ENCODE measurements at places on chromosomes 1 and 21.

DNA sequence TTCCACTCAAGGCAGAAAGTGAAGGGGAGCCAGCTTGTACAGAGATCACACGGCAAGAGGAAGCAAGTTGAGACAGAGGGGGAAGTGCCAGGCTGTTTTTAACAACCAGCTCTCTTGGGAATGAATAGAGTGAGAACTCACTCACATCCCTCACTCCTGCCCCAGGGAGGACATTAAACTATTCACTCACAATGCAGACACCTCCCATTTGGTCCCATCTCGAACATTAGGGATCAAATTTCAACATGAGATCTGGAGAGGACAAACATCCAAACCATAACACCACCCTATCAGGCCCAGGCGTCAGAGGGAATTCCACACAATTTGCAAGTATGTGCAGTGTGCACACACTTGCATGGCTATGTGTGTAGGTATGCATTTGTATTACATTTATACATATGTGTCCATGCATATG, 62.7 kb downstream of the DMAP1 start:
- DNase-seq, result no peak

- DNase-seq, result peak; percentile 70
Observed at GRCh38 chr1:201468844-201469644, at the start of gene PHLDA3. PHLDA3 (minus strand) TSS chr1:201469188; CDS start chr1:201468786, 402 bp downstream.

DNA sequence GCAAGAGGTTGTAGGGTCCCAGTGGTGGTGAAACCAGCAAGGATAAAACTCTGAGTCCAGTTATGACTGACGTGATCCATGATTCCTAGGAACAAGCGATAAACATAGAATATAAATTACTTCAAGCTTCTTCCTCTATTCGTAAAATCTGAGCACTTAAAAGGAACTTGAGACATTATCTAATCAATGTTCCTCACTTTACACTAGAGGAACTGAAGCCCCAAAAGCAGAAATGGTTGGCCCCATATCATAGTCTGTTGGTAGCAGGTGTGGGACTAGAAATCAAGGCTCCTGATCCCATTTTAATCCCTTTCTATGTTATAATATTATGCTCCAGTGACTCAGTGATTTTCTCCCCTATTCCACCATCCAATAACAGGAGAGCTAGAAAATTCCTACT, 21.9 kb upstream of the MNDA start:
- no peak for DNase-seq

GRCh38 chr1:248824301-248824700, 1.4 kb downstream of the SH3BP5L start:
- DNase-seq, result no peak

DNA sequence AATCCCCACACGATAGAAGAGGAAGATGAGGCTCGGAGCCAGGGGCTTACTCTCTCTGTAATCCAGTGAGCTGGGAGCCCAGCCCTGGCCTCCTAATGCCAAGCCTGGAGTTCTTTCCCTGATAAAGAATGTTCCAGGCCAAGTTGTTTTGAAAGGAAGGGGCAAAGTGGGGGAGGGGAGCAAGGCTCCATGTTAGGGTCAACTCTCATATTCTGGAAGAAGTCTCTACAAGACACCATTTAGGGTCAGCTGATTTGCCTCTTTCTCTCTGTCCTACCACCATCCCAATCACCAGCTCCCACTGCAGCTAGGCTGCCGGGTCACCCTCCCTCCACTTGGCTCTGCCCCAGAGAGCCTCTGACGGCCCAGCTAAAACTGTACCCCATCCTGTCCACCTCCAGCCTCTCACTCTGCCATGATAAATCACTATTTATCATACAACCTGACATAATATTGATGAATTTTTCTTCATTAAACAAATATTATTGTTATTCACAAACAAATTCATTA, 95.0 kb downstream of the GLIS1 start:
- no peak for DNase-seq

- no peak for DNase-seq
Observed at GRCh38 chr1:158025576-158026230, 32.3 kb downstream of the KIRREL1 start.

GRCh38 chr1:151563376-151563775, 23.3 kb downstream of the TUFT1 start:
- DNase-seq, result no peak

DNA sequence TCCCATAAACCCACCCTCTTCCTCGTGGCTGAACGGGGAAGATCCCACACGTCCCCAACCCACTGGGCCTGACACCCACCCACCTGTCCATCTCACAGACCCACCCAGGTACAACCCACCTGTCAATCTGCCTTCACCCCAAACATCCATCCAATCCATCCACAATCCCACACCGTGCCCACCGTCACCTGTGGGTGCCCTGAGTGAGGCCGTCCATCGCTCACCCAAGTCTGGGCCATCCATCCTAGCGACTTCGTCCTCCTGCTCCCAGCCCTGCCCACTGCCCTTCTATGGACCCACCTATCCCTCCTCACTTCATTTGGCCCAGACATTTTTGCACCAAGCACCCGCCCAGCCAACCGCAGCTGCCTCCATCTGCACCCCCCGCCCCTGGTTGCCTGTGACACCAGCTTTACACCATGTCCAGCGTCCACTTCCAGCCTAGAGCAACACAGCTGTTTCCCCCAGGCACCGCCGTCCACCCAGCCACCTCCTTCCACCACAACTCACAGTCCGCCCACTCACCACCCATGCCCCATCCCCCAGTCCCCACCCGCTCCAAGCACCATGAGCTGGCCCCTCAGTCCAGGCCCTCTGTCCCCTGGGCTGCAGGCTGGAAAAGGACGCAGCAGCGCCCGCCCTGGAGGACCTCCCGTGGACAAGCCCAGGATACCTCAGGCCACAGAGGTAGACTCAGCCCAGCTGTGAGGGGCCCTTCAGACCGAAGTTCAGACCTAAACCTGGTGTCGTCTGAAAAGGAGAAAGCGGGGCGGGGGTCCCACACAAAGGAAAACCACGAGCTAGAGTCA, 7.7 kb downstream of the TTLL10 start:
- no peak for DNase-seq
